MCF 10A (cell line): ENCODE measurements at places on chromosomes 12 and 14. TPM values are rescaled to one million over a fixed set of nuclear protein-coding genes. Genes with fewer than 3 reads are reported as not detected.
A peak's percentile ranks its signal among the peaks of the same experiment; 100 is the strongest.

BIN2 gene
- not detected in 2 replicates for total RNA-seq

SLC17A8 gene
- not detected in 2 replicates for total RNA-seq

SCNN1A gene
- 136 and 139 TPM in 2 replicates for total RNA-seq

DNA sequence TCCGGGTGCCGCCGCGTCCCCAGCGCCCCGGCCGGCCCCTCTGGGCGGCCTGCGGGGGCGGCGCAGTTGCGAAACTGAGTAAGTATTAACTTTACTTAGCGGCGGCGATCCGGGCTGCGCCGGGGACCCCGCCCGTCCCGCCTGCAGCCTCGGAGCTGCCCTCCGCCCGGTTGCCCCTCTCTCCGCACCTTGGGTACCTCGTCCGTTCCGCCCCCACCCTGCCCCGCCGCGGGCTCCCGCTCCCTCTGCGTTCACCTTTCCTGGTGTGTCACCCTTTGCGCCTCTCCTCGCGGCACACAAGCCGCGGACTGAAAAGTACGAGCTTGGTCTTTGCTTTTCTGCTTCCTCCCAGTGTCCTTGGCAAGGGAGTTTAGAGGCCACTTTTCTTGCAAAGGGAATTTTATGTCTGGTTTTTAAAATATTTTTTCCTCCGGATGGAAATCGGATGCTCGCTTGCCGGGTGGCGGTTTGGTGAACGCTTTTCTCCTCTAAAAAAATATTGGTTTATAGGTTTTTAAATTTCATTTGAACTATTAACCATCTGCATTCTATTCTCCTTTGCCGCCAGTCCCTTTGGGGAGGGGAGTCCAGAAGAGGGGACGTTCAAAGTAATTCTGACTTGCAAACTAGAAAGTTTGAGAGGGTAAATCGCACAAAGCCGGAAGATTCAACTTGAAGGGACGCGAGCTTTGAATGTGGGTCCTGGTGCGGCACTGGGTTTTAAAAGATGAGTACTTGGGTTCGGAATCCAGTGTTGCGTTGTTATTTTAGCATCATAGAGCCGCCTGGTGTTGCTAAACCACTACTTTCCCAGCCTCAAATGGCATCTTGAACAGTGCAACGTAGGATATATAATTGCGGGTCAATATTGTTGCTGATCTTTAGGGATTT, 834 bp downstream of the RASSF8 start:
- peak; percentile 76 for DNase-seq

DNA sequence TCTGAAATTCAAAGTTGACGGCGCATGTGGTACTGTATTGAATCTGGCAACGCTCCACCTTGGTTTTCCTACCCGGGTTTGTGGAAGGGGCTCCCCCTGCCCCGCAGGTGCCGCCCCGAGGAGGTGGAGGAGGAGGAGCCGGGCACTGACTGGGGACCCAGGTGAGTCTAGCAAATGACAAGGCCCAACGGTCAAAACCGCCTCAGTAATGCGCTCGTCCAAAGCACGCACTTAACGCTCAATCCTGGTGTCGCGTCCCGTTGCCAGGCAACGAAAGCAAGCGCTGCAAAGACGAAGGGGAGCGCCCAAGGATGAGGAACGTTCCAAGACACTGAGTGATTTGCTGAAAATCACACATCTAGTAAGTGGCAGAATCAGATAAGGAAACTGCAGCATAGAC, 24.0 kb upstream of the CLEC4E start:
- no peak for DNase-seq

DNA sequence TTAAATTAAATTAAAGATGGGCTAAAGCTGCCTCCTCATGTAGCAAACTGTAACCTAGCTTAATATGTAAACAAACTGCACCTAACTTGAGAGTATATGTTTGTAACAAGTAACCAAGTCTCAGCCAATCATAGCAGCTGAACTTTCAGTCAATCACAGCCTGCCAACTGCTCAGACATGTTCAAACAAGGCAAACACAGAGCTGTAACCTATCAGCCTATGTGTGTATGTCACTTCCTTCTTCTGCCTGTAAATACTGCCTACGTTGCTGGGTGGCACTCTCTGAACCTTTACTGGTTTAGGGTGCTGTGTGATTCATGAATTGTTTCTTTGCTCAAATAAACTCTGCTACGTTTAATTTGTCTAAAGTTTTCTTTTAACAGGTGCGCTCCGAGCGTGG, 2.9 kb downstream of the SERPINA6 start:
- DNase-seq: peak; percentile 71
